H1 (cell line): ENCODE measurements at places on chromosomes 7 and 10. TPM values are rescaled to one million over a fixed set of nuclear protein-coding genes. Genes with fewer than 3 reads are reported as not detected.

DNA sequence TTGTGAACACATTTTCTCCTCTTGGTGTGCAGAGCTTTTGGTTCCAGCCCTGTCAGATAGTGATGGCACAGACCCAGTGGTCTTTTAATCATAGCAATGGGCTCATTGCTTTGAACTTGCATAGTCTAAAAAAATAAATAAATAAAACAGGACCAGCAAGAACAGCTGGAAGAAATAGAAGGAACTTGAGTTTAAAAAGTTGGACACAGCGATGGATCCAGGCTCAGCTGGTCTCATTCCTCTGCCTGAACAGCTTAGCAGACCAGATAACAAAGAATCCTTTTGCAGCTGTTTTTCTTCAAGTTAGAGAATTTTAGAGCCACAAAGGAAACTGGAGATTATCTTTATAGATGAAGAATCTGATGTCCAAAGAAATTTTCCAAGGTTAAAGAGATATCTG, 1005.6 kb downstream of the LRMDA start:
- DNase-seq, result no peak

Gene NACAD
- polyA plus RNA-seq, result 1.3 and 2.7 TPM in 2 replicates

GRCh38 chr7:55565681-55566080, 6.6 kb downstream of the VOPP1 start:
- no peak for DNase-seq

DNA sequence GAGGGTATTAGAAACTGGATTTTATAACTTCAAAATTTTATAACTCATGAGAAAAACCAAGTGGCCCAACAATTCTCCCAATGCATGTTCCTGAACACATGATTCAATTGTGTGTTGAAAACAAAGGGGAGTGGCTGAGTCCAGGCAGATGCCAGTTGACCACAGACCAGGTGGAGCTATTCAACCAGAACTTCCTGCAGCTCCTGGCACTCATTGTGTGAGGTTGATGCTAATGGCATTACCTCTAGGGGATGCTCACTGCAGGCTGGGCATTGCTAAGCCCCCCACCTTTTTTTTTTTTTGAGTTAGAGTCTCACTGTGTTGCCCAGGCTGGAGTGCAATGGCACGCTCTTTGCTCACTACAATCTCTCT, 20.3 kb downstream of the MYOF start:
- no peak for DNase-seq

GRCh38 chr7:155166673-155167370, 96.7 kb downstream of the HTR5A start:
- DNase-seq, result no peak

- DNase-seq, result peak; percentile 82
Observed at GRCh38 chr7:49001610-49002033, 77.3 kb downstream of the CDC14C start.

GRCh38 chr7:100061518-100062193, 12.1 kb downstream of the ZSCAN21 start:
- DNase-seq, result no peak

DNA sequence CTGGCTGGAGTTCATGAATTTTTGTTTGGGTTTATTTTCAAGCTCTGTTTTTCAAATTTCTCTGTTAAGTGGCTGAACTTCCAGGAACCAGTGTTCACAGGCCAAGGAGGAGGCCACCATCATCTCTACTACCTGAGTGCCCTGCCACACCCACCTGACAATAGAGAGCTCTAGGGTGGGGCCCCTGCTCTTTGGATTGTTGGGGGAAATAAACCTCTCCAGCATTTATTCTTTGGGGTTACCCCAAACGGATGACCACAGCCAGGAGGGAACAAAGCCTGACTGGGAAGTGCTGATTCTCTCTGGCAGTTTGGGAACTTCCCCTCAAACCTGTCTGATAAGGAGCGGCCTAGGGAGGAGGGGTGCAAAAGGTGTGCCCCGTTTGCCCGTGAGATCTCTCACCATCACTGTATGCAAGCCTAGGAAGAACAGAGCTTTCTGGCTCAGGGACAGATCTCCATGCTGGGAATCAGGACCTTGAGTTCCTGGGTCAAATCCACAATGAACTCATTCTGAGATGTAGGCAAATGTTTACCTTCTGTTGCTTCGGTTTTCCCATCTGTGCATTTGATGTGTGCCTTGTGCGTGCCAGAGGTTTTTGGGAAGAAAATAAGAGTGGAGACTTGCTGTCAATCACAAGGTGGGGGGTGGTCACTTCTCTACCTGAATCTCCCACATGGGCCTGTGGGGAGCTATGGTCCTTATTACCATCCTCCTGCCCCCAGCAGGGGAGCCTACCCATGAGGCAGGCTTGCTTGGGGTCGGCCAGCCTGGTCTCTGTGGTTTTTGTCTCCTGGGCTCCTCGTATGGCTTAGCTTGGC, 27.7 kb upstream of the PDCD4 start:
- no peak for DNase-seq

GRCh38 chr10:84194424-84195043, at the start of gene CDHR1:
Gene CDHR1 (plus strand): TSS chr10:84194537. CDS start chr10:84194761, 224 bp downstream.
- no peak for DNase-seq

Gene GPER1
- polyA plus RNA-seq, result 0.47 and 0.78 TPM in 2 replicates

Gene EVX1
- polyA plus RNA-seq, result 0.02 TPM in 1 of 2 replicates, not detected in the other

DNA sequence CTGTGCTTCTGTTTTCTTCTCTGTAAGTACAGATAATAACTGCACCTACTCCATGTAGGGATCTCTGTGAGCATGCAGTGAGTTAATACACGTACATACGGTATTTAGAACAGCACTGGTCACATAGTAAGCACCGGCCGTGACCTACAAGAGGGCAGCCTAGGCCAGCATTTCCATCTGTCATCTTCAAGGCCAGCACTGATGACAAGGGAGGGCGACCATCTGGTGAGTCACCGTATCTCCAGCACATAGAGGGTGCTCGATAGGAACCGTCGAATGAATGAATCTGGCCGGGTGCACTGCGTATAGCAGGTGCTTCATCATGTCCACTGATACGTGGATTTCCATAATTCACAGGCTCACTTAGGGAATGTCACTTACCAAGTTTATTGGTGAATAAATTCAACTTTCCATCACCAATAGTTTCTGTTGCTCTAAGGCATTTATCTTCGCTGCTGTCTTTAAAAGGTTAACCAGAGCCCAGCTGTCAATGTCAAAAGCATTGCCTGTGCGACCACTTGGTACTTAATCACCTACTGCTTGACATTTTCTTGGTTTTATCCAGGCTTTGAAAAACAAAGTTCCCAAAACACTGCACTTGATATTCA, 8.3 kb downstream of the NOD1 start:
- no peak for DNase-seq

DNA sequence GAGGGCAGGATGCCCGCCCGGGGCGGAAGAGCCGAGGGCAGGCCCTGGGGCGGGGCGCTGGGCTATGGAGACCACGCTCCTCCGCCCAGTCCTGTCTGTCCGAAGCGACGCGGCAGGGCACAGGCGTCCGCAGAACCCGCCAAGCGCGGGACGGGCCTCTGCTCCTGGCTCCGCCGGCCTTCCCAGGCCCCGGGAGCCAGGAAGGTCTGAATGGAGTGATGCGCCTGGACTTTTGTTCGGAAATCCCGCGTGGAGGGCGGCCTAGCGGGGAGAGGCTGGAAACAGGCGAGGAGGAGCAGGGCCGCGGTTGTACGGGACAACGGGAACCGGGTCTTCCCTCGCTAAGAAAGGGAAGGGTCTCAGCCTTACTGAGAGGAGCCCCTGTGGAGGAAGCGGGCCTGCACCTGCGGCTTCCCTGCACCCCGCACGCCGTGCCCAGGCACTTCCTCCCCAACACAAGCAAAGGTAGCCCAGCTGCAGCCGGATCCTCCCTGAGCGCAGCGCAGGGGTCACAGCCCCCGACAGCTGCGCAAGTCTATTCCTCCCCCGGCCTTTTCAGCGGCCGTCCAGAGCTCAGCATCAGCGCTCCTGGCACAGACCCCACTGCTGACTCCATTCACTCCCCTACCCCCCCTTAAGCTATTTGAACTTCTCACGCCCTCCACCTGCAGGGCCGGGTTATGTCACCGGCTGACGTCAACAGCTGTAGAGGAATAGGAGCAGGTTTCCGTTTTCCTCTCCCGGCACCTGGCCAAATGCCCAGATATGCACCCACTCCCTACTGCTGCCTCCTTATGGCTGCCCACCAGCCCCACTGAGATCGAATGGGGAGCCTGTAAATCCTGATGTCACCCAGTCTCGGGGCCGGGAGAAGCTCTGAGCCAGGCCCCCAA, 143.2 kb upstream of the RET start:
- DNase-seq, result no peak

Gene IGFBP3
- 12.1 TPM in 2 replicates for polyA plus RNA-seq

- no peak for DNase-seq
Observed at GRCh38 chr10:65194126-65194525, 1672.9 kb downstream of the REEP3 start.

- no peak for DNase-seq
Observed at GRCh38 chr7:74187915-74188675, 13.9 kb downstream of the EIF4H start.

DNA sequence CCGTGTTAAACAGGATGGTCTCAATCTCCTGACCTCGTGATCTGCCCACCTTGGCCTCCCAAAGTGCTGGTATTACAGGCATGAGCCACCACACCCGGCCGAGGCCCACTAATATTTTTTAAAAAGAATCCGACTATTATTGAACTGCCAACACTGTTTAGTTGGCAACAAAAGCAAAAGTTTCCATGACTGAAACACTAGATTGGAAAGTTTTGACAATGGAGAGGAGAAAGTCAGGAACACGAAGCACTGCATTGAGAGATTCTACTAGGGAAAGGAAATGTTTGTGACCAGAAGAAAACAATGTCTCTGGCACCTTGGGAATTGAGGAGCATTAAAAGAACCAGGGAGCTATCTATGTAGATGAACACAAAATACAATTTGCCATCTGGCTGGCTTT, 13.7 kb upstream of the PPP1R9A start:
- no peak for DNase-seq

- no peak for DNase-seq
Observed at GRCh38 chr7:48471196-48471595, 299.9 kb downstream of the ABCA13 start.

Gene PPP1R17
- polyA plus RNA-seq, result 0.50 and 1.5 TPM in 2 replicates

DNA sequence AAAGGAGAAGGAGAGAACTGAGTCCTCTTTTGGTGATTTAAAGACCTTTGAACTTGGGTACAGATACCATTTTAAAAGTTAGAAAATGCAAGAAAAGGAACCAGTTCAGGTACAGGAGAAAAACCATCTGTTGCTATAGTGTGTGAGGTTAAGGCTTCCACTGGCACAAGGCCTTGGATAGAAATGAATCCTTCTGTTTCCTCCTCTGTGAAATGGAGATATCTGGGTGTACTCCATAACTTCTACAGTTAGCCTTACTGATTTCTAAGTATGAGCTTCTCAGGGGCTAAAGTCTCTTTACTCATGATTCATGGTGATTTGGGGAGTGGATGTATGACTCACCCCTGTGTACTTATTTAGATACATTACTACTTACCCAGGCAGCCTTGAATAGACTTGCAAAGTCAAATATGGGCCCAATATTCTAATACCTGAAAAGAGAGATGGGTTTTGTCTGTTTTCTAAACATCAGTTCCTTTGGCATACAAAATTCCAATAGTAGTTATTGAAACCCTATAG, 117.2 kb upstream of the ADO start:
- no peak for DNase-seq

Gene GALNT17
- 37.7 and 46.6 TPM in 2 replicates for polyA plus RNA-seq

Gene CYP2C19
- polyA plus RNA-seq, result not detected in 2 replicates

DNA sequence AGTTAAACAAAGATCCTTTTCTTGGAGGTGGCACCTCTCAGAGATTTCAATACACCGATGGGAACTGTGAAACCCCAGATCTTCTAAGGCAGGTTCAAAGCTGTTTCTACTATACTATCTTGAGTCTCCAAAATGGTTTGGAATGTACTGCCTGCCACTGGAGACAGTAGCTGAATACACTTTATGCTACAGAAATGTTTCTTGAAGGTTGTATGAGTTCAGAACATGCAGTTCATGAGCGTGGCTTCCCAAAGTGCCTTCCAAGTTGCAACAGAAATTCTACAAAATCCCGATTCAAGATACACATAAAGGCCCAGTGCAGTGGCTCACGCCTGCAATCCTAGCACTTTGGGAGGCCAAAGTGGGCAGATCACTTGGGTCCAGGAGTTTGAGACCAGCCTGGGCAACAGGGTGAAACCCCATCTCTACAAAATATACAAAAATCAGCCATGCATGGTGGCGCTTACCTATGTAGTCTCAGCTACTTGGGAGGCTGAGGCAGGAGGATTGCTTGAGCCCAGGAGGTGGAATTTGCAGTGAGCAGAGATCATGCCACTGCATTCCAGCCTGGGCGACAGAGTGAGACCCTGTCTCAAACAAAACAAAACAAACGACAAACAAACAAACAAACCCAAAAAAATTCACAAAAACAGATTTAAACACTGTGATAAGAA, 36.3 kb downstream of the FAM171A1 start:
- no peak for DNase-seq

DNA sequence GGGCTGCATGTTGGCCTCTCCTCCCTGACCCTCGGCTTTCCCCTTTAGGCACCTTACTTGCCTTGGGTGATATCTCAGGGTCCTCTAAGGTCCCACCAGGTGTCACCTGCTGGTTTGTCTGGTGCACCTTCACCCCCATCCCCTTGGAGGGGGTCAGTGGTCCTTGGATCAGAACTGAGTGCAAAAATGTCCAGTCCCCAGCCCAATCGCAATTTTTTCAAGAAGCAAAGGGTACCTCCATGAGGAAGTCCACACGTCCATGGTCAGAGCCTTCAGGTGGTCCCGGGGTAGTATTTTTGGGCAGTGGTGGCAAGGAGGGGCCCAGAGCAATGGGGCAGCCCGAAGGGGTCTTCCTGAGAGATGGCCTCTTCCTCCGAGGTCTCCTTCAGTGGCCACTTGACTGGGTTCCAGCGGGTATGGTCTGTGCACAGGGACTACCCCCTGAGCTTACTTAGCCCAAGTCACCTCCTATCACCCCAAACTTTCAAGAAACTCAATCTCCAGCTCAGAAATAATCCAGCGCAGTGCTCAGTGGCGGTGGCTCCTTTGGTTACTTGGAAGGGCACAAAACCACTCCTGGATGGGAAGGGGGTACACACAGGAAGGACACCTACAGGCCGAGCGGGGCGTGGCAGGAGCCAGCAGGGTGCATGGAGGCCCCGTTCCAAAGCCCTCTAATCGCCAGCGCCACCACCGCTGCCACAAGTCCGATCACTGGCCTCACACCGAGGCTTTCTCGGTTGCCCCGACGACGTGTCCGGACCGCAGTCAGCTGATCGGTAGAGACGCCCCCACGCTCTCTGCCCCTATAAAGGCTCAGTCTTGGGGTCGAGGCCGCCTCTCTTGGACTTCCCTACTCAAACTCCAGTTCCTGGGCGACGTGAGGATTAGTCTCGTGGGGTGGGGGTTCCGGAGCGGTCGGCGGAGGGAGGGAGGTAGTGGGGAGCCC, 4.5 kb downstream of the SAP25 start:
- DNase-seq, result peak; percentile 67

Gene HABP2
- polyA plus RNA-seq, result not detected in 2 replicates

GRCh38 chr10:102545997-102546396, 42.2 kb downstream of the SUFU start:
- DNase-seq, result no peak

Gene PBLD
- 0.56 and 0.63 TPM in 2 replicates for polyA plus RNA-seq

Gene PDZD7
- polyA plus RNA-seq, result 1.6 and 1.7 TPM in 2 replicates

Gene SLC13A1
- not detected in 2 replicates for polyA plus RNA-seq
